ENCODE measurements at places on chromosomes 4 and X.

GRCh38 chrX:1165535-1166196 is 46.8 kb downstream of the CRLF2 start:
- DNase-seq = no peak

DNA sequence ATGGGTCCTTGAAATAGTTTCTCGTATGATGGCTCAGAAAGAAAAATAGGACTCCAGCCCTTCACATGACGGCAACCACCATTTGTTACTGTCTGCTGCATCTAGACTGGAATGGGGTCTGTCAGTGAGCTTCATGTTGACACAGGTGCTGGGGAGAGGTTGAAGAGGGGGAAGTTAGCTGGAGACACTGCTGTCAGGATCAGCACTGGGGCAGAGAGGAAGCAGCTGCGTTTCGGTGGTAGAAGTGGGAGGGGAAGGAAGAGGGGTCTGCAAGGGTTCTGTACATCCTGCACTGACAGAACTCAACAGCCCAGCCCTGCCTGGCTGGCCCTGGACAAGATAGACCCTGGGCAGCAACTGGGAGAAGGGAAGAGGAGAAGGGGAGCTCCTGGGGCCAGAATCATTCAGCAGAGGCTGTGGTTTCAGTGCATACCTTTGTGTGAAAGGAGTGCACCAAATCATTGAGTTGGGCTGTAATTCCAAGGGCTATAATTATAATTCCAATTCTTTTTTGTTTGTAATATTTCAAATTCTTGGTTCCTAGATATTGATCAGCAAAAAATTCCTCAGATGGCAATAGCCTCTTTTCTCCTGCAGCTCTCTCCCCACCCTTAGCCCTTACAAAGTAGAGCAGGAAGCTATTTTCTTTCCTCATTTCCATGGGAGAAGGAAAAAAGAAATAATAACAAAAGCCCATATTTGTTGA is 119.4 kb upstream of the C1GALT1C1 start:
- DNase-seq = no peak

DNA sequence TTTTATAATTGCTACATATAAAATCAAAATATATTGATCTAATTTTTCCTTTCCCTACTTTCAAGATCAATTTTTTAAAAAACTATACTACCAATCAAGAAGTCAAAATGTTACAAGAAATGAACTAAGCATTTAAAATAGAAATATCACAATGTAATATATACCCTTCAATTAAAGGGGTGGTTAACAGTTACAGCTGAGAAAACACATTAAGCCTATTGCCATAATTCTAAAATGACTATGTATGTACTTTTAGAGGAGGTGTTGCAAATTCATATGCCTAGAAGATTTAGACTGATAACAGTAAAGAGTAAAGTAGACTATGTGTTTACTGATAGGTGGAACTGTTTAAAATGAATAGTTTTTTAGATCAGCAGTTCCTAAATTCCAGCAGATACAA is 3.7 kb downstream of the NUP54 start:
- DNase-seq = no peak

DNA sequence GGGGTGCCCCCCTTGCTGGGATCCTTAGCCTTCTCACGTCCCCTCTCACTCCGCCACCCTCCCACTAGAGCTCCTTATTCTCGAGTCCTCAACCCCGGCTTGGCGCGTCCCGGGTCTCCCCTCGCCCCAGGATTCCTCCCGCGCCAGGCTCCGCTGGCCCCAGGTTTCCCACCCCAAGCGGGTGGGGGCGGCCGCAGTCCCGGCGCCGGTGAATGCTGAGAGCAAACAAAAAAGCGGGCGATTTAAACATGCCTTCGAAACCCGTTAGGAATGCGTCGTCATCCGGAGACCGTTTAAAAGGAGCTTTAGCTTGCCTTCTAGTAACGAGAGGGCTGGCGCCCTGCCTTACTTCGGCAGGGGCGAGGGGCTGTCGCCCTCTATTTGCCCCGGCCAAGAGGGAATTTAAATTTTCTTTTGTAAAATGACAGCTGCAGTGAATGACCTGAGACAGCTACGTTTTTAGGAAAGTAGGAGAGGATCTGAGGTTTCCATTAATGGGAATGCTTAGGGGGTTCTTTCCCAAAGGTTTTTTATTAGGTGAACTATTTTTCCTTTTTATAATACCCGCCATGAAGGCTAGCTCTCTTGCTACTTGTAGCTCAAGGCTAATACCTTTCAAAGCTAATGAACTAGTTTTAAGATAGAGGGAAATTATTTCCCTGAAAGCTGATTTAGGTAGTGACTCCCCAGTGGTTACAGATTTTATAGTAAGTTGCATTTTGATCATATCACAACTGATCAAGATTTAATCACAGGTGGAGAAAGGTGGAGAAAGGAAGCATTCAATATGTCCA is 3.1 kb downstream of the JADE1 start:
- peak; percentile 35 for DNase-seq

- DNase-seq = no peak
These were observed 248.1 kb downstream of the EVC2 start for GRCh38 chr4:5460106-5460801.

- no peak for DNase-seq
These were observed 58.1 kb downstream of the AWAT2 start for GRCh38 chrX:69991685-69992084.

Data from skin of body (tissue), 3 donors.